ENCODE measurements at places on chromosomes 7 and 10.

DNA sequence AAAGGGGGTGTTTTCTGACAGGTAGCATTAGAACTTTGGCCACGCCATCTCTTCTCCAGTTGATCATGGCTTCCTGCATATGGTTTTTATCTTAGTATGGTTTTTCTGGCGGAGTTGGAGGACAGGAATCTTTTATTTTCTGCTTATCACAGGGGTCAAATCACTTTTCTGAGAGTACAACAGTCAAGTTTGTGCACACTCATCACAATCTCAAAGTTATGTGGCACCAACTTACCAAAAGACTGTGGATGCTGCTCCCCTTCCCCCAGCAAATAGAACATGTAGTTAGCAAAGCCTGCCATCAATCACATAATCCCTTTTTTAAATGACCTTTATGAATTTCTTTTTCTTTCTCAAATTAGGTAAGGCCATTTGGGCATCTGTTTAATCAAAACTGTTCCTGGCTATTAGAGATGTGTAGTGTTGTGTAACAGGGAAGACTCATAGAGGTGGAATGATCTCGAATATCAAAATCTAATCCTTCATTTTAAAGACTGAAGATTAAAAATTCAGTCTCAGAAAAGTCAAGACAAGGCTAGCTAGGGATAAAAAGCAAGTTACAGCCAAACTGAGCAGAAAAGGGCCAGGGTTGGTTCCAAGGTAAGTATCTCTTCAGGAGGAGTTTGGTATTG, 3.8 kb upstream of the CH25H start:
- no peak for DNase-seq

DNA sequence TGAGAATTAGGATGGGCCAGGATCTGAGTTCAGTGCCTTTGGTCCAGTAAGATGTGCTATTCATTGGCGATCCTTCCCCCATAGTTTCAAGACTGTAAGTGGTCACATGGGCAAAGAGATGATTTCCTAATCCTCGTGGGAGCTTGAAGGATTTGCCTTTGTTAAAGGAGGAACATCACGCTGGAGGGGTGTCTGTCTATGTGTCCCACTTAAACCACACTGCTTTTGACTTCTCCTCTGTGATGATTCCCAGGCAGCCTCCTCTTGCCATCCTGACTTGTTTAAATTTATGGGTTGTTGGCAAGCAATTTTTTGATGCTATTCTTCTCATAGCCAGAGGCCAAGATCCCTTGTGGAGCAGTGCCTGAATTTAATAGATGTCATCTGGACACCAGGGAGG, 154.0 kb downstream of the TCF7L2 start:
- no peak for DNase-seq

GRCh38 chr7:128215739-128216138, 25.3 kb upstream of the LEP start:
- no peak for DNase-seq

DNA sequence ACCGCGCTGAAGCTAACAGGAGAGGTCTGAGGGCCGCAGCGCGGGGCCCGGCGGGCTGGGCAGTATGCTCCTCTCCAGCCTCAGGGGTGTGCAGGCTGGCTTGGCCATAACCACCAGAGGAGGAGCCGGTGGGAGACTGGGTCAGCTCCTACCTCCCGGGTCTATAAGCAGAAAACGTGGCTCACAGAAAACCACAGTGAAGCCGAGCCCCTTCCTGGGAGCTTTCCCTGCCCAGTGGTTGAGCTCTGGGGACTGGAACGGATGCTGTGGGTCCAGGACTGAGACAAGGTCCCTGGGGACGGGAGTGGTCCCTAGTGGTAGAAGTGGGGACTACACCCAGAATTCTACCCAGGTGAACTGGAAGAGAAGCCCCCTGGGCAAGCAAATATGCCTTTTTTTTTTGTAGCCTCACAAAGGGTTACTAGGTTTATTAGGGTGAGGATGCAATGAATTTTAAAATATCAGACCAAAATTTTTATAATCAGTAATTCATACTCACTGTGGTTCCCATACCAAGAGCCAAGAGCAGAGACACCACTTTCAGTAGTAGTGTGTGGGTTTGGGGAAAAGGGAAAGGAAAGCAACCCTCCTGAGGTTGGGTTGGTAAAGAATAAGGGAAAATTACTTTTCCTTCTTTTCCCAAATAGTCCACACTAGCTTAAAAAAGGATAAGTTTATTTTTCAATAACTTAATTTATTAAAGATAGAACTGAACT, 67.9 kb upstream of the PRKCQ start:
- DNase-seq = peak; percentile 2

GRCh38 chr7:28830846-28831245, 127.3 kb downstream of the TRIL start:
- DNase-seq = no peak

- DNase-seq = no peak
These were observed 150.9 kb downstream of the RGS10 start for GRCh38 chr10:119391440-119392251.

GRCh38 chr10:27349987-27350386, 109.4 kb upstream of the ACBD5 start:
- DNase-seq = no peak

DNA sequence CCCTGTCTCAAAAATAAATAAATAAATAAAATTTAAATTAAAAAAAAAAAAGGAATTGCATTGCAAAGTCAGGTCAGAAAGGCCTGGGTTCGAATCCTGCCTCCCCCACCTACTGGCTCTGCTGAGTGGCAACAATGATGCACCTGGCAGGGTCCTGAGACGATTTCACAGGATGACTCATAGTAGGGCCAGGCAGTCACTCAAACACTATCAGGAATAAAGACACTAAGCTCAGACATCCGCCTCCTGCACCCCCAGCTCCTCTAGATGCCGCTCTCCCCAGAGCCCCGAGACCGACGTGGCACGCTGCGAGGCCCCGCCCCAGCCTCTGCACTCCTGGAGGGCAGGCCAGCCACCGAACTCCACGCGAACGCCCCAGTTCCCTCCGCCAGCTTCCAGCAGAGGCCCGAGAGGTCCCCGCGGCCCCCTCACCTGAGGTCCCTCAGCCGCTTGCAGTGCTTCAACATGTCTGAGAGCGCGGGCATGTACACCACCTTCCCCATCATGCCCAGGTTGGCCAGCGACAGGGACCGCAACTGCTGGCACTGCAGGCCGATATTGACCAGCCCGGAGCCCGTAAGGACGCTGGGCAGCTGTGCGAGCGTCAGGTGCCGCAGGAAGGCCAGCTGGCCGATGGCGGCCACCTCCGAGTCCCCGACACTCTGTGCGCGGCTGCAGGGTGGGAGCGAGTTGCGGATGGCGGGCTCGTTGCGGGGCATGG, 76.6 kb upstream of the TNRC18 start:
- no peak for DNase-seq

- DNase-seq = no peak
These were observed 487.6 kb downstream of the ZWINT start for GRCh38 chr10:55873485-55873884.

DNA sequence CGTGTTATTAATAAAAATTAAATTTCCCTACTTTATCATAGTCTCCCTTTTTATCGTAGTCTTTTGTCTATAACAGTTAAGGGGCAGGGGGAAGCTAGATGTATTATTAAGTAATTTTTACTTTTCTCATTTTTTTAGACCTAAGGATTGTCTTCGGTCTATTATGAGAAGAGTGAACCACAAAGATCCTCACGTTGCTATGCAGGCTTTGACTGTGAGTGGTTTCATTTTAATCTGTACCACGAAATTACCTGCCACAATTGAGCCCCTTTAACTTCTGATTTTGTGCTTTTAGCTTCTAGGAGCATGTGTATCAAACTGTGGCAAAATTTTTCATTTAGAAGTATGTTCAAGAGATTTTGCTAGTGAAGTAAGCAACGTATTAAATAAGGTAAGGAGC, 40.6 kb downstream of the STAM start:
- DNase-seq = no peak

DNA sequence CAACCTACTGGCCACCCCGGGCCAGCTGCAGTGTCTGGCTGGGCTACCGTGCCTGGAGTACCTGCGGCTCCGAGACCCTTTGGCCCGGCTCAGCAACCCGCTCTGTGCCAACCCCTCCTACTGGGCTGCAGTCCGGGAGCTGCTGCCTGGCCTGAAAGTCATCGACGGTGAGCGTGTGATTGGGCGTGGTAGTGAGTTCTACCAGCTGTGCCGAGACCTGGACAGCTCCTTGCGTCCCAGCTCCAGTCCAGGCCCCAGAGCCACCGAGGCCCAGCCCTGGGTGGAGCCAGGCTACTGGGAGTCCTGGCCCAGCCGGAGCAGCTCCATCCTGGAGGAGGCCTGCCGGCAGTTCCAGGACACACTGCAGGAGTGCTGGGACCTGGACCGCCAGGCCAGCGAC, 4.2 kb downstream of the RARRES2 start:
- no peak for DNase-seq

DNA sequence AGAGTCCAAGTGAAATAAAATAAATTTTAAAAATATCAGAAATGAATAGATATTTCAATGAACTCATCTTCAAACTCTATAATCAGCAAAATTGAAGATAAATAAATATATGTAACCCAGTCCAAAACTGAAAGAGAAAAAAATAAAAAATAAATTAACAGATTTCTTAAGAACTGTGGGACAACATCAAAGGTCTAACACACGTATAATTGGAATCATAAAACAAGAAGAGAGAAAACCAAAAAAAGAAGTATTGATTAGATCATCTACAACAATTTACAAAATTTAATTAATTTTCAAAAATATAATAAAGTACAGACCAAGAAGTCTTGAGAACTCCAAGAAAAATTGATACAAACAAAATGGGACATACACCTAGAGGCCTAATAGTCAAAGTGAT, 625.8 kb upstream of the SORCS1 start:
- DNase-seq = no peak

GRCh38 chr7:131869169-131869844, 312.9 kb upstream of the PODXL start:
- no peak for DNase-seq

- no peak for DNase-seq
These were observed 8.3 kb upstream of the SLC18A3 start for GRCh38 chr10:49601857-49602256.

GRCh38 chr7:155847821-155848435, 35.7 kb upstream of the SHH start:
- DNase-seq = no peak

Measured in SW 1271 (cell line).